ENCODE measurements at places on chromosomes 6 and 20. TPM values are rescaled to one million over a fixed set of nuclear protein-coding genes. Genes with fewer than 3 reads are reported as not detected.

DNA sequence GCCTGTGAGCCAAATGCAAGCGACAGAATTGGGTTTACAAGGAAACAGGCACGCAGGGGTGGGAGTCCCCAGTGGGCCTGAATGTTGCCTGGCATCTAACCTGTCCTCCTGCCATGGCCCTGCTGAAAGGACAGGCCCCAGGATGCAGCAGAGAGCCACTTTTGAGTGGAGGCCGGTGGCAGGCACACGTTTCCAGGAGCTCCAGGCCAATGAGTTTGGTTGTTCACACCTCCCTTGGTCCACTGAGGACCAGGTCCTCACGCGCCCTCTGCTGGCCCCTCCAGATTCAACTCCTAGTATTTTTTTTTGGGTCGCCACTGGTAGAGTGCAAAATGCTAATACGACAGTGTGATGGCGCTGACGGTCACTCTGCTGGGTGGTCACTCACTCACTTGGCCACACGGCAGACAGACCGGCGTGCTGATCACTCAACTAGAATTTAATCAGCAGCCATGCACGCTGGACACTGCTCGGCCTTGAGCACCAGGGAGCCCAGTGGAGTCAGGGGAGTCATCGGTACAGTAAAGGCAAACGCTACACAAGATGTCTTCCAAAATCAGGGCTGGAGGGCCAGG lies 81.7 kb upstream of the NFATC2 start:
- no peak overlapping the region for H3K4me3 ChIP-seq
- peak; percentile 70 for DNase-seq
- no peaks in the 10 kb centered on the region for H3K27me3 ChIP-seq
- peaks cover 19% of the 10 kb centered on the region for H3K36me3 ChIP-seq
- H3K4me1 ChIP-seq: no peaks in the 10 kb centered on the region
- H3K27ac ChIP-seq: no peak overlapping the region

- H3K4me3 ChIP-seq: no peak overlapping the region
- peak overlapping the region; percentile 75 for H3K27ac ChIP-seq
- DNase-seq: peak; percentile 72
Measured at GRCh38 chr20:32474967-32475811, 109.9 kb downstream of the NOL4L start.

DNA sequence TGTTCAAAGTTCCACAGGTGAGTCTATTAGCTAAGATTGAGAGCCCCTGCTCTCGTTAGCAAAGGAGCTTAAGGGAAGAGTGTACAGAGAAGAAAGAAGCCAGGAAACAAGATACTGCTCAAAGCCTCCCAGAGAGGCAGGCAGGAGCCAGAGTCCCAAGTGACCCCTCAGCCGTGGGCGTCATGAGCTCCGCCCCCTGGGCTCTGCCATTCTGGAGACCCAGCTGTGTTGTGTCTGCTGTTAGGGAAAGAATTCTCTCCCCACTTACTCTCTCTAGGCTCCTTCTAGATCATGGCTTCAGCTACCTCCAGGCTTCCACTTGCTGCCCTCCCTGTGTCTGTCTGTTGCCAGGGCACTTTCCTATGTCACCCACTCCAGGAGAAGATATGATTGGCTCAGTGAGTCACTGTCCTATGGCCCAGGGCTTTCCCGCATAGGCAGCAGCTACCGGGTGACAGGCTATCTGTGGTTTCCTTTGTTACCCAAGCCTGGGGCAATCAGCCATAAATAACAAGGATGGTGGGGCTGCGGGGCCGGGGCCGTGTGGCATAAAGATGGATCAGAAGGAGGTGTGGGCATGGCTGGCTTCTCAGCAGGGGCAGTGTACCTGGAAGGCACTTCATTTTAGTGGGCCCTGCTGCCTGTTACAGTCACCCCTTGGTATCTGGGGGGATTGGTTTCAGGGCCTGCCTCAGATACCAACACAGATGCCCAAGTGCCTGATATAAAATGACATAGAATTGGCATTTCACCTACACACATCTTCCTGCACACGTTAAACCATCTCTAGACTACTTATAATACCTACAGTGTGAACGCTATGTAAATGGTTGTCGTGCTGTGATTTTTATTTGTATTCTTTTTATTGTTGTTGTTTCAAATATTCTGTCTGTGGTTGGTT lies 118.9 kb downstream of the ARMC2 start:
- no peak for DNase-seq
- no peak overlapping the region for H3K4me3 ChIP-seq
- no peaks in the 10 kb centered on the region for H3K27me3 ChIP-seq
- no peaks in the 10 kb centered on the region for H3K36me3 ChIP-seq

- H3K27ac ChIP-seq: no peak overlapping the region
- peaks cover 2% of the 10 kb centered on the region for H3K36me3 ChIP-seq
- no peaks in the 10 kb centered on the region for H3K27me3 ChIP-seq
- no peak for DNase-seq
- H3K4me3 ChIP-seq: no peak overlapping the region
Measured at GRCh38 chr20:23356203-23356602, 5.6 kb downstream of the NXT1 start.

ZNF337 gene
- 1.1 TPM for polyA plus RNA-seq

RIMS4 gene
- not detected for polyA plus RNA-seq

DNA sequence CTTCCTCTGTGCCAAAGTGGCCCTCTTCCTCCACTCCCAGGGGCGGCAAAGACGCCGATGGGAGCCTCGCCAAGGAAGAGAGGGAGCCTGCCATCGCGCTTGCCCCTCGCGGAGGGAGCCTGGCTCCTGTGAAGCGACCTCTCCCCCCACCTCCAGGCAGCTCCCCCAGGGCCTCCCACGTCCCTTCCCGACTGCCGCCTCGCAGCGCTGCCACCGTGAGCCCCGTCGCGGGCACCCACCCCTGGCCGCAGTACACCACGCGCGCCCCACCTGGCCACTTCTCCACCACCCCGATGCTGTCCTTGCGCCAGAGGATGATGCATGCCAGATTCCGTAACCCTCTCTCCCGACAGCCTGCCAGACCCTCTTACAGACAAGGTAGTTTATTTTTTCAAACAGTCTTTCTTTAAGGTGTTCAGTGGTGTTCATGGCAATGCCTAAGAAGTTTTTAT lies 64.9 kb downstream of the FNDC1 start:
- H3K27me3 ChIP-seq: peaks cover 11% of the 10 kb centered on the region
- no peak for DNase-seq
- no peak overlapping the region for H3K27ac ChIP-seq
- no peaks in the 10 kb centered on the region for H3K36me3 ChIP-seq

GRCh38 chr6:139533573-139534471 lies 159.4 kb upstream of the CITED2 start:
- peak; percentile 76 for DNase-seq
- peaks cover 12% of the 10 kb centered on the region for H3K4me1 ChIP-seq
- H3K4me3 ChIP-seq: no peak overlapping the region
- no peak overlapping the region for H3K27ac ChIP-seq
- H3K36me3 ChIP-seq: no peaks in the 10 kb centered on the region

DNA sequence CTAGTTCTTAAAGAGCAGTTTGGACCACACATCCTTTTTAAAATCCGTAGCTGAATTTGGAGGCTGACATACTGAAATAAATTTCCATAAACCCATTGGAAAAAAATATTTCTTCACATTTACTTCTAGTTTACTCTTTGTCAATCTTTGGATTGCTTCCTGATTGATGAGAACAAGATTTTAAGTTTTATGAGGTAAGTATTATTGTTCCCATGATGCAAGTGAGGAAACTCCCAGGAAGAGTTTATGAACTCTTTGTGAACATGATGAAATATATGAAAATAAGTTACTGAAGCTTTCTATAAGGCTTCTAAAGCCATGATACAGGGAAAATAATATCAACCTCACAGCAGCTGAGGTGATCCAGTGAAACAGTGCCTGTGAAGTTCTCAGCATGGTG lies 320.0 kb downstream of the GJA1 start:
- no peak overlapping the region for H3K4me3 ChIP-seq
- no peak for DNase-seq
- no peaks in the 10 kb centered on the region for H3K27me3 ChIP-seq
- H3K27ac ChIP-seq: no peak overlapping the region
- H3K4me1 ChIP-seq: no peaks in the 10 kb centered on the region
- H3K36me3 ChIP-seq: no peaks in the 10 kb centered on the region

Data from liver (tissue), 10 donors.